ENCODE measurements at places on chromosomes 6 and 20.

DNA sequence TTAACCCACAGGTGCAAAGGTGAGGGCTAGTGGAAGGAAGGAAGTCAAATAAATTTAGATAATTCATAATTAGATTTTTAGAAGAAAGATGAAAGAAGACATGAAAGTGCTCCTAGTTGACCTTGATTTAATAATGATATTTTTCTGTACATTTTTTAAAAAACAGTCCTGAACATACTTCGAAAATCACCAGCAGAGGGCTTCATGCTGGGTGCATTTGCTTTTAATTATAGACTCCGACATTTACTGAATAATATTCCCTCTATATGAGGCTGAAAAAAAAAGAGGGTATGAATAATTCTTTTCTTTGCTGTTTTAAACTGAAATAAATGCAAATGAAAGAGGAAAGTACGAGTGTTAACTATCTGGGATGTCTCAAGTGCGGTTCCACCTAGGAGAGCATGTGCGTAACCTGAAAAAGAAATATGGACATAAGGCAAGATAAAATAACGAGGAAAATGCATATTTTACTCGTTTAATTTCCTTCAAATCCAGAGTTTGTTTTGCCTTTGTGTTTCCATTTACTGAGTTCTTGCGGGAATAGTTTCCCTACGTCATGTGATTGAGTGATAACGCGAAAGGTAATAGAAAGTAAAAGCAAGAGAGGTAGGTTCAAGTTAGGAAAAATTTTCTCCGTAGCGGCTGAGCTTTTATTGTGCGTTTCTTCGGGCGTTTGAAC lies 3.1 kb upstream of the TFAP2B start:
- no peak for DNase-seq

DNA sequence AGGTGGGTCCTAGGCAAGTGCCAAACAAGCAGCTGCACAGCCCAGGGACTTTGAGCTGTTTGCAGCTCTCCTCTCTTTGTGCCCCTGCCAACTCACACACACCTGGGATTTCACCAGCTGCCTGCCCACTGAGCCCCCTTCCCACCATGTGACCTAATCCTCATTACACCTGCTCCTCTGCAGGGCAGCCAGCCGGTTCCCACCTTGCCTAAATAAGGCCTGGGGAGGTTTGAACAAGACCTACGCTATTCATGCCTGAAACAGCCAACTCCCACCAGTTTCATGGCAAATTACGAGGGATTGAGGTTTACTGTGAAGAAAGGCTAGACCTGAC lies 92.6 kb upstream of the SOX4 start:
- DNase-seq, result no peak

- no peak for DNase-seq
These were observed 132.9 kb upstream of the DST start for GRCh38 chr6:56775498-56776166.

DNA sequence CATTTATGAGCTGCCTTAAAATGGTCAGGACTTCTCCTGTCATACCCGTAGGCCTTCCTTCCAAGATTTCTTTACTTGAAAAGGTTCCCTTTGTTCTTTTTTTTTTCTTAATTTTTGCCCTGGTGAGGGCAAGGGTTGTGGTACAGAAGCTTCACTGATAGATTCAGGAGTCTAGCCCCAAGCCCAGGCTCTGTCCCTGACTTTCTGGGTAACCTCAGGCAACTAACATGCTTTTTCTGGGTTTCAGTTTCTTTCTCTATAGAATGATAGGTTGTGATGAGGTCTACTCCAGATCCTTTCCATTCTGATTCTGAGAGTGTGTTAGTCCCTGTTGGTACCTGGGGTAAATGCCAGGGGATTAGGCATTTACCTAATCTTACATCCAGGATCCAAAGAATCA lies 21.2 kb downstream of the SNPH start:
- DNase-seq, result no peak

DNA sequence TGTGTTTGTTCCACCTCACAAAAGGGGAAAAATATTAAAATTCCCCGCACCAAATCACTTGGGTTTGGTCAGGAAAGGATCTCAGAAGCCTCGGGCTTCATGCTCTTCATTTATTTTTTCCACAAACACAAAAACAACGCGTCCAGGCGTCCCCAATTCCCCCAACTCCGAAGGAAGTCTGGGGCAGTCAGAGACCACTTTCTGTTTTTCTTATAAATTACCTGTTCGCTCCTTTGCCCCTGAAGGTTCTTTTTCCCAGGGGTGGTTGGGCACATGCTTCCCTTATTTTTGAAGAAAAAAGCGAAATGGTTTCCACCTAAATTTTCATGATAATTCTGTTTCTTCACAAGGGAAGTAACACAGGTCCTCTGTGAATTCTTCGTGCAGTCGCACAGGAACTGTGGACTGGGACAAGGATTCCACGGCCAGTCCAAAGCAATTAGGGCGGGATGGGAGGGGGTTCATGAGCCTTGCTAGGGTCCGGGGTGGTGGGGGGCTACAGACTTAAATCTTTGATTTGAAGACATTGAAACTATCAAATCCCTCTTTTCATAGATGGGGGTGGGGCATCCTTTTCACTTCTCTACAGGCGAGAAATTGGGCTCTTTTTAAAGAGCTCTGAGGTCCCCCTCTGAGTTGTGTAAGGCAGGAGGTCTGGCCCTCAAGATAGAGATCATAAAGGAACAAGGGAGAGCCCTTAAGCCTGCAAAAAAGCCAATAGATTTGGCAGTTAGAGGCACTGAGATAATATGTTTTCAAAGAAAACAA lies 30.5 kb upstream of the HFE start:
- DNase-seq, result no peak

- DNase-seq, result no peak
These were observed 388.8 kb downstream of the RNGTT start for GRCh38 chr6:88574651-88575050.

DNA sequence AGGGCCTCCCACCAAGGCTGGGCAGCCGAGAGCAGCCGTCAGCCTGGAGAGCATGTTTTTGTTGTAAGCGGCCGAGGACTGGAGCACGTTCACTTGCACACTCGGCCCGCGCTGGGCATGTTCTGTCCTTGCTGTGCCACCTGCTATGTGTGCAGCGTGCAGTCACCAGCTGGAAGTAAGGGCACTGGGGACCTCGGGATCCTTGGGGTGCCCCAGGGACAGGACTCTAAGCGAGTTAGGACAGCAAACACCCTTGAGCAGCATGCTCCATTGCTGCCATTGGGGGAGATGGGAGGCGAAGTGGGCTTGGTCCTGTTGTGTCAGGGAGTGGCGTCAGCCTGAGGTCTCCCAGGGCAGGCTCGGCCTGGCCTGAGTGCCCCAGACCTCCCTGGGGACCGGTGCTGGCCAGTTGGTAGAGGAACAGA lies 18.6 kb downstream of the DYNLT1 start:
- DNase-seq, result no peak

DNA sequence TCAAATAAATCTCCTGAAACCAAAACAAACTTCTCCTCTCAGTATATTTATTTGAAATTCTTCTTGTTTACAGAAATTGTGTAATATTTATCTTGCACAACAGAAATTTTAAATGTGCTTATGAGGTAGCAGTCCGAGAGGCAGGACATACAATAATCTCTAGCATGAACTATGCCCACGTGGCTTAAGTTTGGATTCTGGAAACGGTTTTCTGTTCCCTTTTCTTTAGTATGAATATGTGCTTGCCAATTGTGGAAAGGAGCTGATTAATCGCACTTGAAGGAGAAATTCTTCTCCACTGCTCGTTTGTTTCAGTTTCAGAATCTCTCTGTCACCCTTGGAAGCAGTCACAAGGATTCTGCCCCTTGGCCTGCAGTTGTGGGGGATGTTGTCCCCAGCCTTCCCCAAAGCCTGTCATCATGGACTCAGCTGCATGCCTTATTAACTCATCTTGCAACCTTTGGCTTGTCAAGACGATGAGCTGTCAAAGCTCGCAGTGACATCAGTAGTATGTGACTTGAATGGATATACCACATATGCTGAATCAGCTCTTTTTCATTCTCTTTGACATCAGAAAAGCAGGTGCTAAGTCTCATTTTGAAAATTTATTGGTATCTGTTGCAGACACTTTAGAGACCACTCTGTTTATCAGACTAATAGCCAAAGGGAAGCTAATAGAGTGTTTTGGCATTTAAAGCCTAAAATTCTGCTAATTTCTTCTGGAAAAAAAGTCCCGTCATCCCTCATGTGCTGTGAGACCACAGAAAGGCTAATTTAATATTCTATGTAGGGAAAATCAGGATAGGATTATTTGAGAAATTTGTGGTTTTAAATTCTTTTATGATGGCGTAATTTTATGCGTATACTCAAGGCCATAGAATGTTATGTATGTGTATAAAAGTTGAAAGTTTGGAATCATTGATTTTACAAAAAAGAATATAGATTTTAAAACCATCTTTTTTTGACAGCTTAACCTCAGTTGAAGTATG lies 186.8 kb downstream of the ARID1B start:
- no peak for DNase-seq

- DNase-seq, result no peak
These were observed 79.3 kb upstream of the PMEPA1 start for GRCh38 chr20:57788936-57789613.

- DNase-seq, result no peak
These were observed 200.3 kb downstream of the ANKRD60 start for GRCh38 chr20:58028123-58028522.

DNA sequence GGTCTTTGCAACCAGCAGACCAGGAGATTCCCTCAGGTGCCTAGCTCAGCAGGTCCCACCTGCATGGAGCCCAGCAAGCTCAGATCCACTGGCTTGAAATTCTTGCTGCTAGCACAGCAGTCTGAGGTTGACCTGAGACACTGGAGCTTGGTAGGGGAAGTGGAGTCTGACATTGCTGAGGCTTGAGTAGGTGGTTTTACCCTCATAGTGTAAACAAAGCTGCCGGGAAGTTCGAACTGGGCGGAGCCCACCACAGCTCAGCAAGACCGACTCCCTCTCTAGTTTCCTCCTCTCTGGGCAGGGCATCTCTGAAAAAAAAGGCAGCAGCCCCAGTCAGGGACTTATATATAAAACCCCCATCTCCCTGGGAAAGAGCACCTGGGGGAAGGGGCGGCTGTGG lies 34.3 kb downstream of the PRSS35 start:
- DNase-seq, result no peak

DNA sequence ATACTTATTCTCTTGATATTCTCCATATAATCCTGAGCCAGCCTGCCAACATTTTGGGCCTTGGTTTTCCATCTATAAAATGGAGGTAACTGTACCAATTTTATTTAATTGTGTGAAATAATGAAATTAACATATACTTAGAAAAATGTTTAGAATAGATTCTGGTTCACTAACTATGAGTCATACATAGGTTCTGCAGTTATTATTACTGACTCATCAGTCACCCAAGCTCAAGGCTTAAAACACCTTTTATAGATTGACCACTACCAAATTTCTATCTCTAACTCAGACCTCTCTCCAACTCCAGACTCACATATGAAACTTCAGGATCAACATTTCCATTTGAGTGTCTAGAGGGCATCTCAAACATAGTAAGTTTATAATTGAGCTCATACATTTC lies 1277.2 kb upstream of the GJE1 start:
- DNase-seq, result no peak

GRCh38 chr6:161038229-161039031 lies 46.9 kb downstream of the MAP3K4 start:
- no peak for DNase-seq

DNA sequence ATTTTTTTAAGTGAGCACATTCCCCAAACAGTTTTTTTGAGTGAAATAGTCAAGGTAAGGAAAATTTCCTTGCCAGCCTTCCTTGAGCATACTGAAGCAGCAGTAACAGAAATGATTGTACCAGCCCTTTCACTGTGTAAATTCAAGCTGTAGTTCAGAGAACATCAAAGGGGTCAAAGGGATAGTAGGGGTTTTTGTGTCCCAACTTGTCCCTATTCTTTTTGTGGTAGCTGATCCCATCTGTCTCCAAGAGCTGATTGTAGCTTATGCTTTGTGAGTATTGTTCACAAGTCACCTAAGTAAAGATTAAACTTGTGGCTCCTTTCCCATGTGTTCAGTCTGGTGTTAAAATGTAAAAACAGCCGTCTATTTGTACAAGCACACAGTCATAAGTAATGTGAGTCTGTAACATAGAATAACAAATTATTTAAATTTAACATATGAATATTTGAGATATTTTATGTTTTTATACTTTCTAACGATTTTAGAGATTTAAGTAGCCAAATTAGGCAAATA lies 185.0 kb downstream of the CENPW start:
- no peak for DNase-seq

- DNase-seq, result no peak
These were observed 504 bp downstream of the VPS16 start for GRCh38 chr20:2840967-2841531.

DNA sequence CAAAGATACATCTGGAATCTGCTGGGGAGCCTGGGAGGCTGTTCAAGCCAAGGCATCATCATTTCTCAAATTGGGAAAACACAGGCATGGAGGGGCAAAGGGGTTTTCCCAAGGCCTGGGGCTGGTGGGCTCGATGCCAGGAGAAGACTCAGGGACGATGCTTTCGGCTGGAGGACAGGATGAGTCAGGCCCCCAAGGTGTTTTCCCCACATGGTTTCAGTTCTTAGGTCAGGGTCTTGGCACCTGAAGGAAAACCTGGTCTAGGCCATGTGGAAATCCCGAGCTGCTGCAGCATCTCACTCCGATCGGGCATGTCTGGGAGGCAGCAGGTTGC lies 348.1 kb downstream of the CDC5L start:
- no peak for DNase-seq

Measured in CD4-positive, CD25-positive, alpha-beta regulatory T cell (primary cell).